ENCODE measurements at places on chromosomes 3 and 15.

- no peak for DNase-seq
These were observed 93.1 kb upstream of the KBTBD8 start for GRCh38 chr3:66904831-66905493.

- no peak for DNase-seq
These were observed 310.9 kb upstream of the UMPS start for GRCh38 chr3:124419303-124419702.

DNA sequence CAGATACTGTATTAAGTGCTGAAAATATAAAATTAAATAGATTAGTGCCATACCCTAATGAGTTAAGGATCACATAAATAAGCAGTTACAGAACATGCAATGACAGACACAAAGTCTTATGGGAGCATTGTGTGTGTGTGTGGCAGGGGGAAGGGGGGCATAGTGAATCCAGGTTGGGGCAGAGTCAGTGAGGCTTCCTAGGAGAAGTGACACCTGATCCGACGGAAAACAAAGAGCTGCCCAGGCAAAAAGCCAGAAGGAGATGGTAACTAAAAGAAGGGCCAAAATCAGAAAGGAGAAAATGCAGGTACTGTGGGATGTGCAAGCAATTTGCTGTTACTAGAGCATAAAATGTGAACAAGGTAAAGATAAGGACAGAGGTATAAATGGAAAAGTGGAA is 80.1 kb upstream of the CHRM5 start:
- DNase-seq: no peak

- no peak for DNase-seq
These were observed 53.7 kb upstream of the TRAK1 start for GRCh38 chr3:42037318-42037945.

DNA sequence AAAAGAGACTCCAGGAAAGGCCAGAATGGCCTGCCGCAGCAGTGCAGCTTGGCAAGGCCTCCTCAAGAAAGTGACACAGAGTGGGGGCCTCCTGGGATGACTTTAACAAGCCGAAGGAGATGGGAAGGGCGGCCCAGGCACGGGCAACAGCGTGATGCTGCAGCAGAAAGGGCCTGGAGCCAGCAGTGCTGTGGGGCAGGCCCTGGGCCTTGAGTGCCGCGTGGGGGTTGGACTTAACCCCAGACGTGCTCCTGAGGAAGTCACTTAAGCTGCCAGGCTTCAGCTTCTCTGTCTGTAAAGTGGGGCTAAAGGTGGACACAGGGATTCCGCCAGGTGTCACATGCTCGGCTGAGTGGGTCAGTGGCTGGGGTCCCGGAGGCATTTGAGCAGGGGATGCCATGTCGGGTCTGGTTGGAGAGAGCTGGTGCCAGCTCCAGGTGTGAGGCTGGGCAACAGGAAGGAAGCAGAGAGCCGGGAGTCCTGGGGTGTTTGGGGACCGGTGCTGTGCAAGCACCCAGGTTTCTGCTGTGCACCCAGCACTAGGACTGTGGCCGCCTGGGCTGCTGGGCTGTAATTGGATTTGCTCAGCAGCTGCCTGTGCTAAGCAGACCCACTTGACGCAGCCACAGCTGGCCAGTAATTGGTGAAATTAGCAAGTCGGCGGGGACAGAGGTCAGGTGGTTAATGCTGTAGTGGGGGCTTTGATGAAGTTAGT is 7.8 kb downstream of the DNAJB8 start:
- DNase-seq: no peak

- no peak for DNase-seq
These were observed 405.5 kb upstream of the CNTN4 start for GRCh38 chr3:1693145-1693544.

Measured in effector CD4-positive, alpha-beta T cell (primary cell).